NCI-H187 treated with DMSO at 0.1 percent for 48 hours (cell line): ENCODE measurements at places on chromosomes 2 and 18.

DNA sequence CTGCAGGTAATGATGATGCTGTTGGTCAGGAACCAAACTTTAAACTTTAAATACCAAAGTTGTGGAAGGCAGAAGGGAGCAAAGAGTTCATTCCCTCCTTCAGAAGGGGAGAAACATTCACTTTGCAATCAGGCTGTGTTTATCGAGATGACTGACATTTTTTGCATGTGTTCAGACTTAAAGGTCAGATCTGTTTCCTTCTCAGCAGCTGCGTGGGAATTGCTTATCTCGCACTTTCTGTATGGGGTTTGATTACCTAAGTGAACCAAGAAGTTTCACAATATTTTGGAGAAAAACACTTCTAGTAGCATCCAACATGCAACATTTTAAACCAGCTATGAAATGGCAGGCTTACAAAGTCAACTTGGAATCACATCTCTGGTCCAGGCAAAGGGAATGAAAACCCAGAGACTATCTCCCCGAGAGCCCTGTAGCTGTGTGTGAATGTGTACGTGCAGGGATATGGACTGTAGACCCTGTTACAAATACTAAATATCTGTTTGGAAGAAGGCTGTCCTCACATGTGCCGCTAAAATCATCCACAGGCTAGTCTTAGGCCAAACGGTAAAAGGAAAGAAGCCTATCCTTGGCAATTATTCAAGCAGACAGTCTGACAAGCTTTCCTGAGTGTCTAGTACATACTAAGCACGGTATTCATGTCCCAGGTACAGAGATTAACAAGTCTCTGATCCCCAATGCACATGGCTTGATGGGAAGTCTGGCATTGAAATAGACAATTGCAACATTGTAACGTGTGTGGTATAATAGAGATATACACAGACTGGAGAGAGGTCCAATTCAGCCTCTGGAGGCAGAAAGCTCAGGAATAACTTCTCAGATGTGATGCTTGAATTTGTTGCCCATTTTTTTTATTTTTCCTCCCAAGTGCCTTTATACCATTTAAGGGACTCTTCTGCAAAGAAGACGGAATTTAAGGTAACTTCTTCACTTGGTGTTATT is 483.1 kb downstream of the DPP10 start:
- DNase-seq = no peak

DNA sequence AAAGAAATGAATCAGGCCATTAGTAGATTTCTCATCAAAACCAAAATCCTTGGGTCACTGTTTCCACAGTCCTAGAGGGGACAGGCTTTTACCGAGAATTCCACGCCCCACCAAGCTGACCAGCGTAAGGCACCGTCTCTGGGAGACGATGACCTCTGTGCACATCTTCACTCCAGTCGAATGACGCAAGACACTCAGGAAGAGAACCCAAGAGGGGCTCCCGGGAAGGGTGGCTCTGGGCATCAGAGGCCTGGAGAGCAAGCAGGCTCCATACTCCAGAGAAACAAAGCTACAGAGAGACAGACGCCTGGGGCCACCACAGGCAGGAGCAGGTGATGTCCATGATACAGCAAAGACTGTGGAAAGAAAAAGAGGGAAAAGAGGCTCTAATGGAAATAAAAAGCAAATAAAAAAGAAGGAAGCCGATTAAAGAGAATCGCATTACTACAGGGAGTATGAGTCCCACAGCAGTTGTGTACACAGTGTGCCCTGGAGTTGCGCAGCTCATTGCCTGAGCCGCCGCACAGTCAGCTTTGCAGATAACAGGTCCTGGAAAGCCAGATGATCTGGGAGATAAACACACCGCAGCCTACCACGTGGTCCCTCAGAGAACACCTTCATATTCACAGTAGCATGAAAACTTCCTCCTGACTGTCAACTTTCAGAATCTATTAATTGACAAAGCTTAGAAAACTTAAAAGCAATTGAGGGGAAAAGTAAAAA is 572.7 kb upstream of the SALL3 start:
- DNase-seq = no peak

- no peak for DNase-seq
Observed at GRCh38 chr2:106147159-106147558, 46.9 kb downstream of the UXS1 start.

GRCh38 chr18:34871435-34871834 is 161.3 kb downstream of the DTNA start:
- DNase-seq = no peak

DNA sequence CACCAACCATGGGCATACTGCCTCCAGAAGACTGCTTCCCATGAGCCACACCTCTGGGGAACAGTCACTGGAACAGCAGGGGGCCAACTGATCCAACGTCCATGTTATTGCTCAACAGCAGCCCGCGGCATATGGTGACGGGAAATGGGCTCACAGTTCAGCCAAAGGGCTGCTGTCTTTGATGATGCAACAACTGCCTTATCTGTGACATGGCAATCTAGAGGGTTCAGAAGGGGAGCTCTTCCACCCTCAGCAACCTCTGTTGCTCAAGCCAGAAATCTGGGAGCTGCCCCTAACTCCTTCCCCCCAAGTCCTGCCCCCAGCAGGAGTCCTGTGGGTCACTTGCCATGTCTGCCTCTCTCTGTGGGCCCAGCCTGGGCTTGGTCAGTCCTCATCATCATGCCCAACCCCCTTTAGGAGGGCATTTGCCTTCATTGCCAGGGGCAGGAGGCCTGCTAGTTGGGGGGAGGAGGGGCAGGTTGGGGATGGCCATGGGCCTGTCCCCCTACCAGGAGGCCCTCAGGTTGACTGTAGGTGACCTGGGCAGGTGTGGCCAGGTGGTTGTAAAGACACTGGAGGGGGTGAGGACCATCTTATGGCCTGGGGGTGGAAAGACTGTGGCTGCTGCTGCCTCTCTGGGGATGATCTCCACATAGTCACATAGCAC is 212.9 kb downstream of the CYP26B1 start:
- no peak for DNase-seq
